ENCODE measurements at places on chromosomes 6 and 20.

GRCh38 chr6:49515485-49516146 lies 15.9 kb downstream of the GLYATL3 start:
- no peak for DNase-seq

- DNase-seq = no peak
Observed at GRCh38 chr6:99951016-99951805, 42.8 kb downstream of the MCHR2 start.

- DNase-seq = no peak
Observed at GRCh38 chr6:14365393-14365792, 247.8 kb downstream of the CD83 start.

DNA sequence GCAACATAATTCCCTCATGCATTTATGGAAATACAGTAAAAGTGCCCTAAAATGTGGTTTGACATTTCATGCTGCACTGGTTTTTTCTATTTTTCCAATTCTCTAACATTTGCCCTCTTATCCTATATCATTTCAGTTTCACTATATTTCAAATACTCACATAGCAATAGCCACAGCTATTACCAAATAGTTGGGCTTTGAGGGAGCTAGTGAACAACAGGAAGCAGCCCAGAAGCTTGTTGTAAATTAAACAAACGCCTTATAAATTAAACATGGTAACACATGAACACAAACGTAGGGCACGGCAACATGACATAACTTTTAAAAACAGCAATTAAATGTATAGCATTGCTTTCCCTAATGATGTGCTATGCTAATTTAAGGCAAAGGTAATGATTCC lies 469.0 kb downstream of the CDC5L start:
- DNase-seq = no peak

DNA sequence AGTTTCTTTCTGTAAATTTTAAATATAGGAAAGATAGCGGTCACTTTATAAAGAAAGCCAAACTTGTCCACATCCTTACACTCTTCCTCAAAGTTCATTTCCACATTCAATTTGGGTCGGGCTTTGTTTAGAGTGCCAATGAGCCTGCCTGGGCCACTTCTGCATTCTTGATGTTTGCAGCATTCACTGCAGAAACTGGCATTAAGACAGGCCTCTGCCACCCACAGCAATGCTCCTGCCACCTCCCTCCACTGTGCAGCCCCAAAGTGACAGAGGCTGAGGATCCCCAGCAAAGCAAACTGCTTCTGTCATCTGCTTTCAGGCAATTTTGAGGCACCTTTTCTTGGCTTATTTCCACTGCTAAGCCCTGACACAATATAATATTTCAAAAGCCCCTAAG lies 61.2 kb downstream of the TNFAIP3 start:
- DNase-seq = no peak

GRCh38 chr20:4891190-4891763 lies 110.0 kb downstream of the SLC23A2 start:
- DNase-seq = no peak

DNA sequence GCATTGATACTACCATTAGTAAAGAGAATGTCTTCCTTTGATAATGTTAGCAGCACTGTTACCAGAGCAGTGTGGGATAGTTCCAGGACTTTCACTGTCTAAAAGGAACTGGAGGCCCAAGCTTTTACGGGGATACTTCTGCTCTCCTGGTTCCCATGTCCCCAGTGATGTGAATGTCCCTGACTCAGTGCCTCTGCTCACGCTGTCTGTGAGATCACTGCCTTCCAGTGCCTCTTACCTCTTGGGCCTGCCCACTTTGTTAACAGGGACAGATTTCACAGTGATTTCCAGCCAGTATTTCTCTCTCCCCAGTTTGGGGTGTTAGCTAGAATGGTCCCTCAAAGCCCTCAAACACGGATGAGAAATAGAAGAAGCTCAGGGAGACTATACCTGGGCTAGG lies 14.4 kb downstream of the PTPRA start:
- DNase-seq = no peak

GRCh38 chr6:43891072-43891870 lies 121.3 kb downstream of the VEGFA start:
- no peak for DNase-seq

DNA sequence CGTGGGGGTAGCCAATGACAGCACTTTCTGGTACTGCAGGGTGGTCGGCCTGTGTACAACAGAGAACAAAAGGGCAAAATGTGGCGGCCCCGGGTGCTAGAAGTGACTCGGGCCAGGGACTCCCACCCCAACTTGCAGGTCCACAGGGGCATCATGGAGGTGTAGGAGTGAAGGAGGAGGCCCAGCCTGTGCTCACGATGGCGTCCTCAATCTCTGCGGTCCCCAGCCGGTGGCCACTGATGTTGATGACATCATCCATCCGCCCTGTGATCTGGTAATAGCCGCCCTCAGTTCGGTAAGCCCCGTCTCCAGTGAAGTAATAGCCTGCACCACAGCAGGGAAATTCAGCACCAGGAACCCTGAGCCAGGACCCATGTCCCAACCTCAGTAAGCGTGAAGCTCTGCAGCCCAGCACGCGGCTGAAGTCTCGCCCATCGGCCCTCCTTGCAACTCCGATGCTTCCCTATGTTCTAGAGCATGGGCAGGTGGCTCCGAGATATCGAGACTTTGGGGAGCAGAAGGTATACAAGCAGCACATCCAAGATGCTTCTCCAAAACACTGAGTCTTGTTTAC lies 20.2 kb upstream of the APMAP start:
- DNase-seq = no peak

- no peak for DNase-seq
Observed at GRCh38 chr20:58077282-58077681, 151.2 kb downstream of the ANKRD60 start.

GRCh38 chr6:33994472-33995308 lies 151.2 kb downstream of the GRM4 start:
- no peak for DNase-seq

DNA sequence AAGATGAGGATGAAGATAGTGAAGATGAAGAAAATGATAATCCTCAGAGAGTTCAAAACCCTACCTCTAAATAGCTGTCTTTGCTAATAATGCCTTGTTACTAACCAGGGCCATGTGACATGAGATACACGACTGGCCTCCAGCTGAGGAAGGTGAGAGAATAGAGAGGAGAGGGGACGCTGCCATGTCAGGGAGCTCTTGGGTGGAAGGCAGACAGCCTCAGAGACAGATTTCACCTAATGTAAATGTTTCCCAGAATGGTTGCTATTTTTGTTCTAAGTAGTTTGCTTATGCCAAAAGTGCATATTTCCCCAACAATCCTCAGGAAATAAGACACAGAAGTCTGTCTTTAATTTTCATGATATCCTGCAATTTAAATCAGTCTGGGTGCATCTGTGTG lies 138.4 kb downstream of the ELOVL4 start:
- no peak for DNase-seq

DNA sequence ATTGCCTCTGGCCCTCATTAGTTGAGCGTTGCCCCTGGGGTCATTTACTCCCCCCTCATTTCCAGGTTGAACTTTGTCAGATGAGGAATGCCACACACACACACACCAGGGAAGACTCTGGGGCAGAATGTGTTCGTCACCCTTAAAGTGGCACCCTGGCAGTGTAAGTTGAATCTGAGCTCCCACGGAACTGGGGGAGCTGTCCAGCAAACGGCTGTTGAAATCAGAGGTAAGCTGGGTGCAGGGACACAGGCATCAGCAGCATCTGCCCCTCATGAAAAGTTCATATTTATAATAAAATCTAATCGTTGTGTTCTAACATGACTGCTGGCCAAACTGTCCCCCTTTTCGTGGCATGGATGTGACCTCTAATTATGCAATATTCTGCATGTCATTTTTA lies 4.3 kb upstream of the MC3R start:
- no peak for DNase-seq

- no peak for DNase-seq
Observed at GRCh38 chr6:22954749-22955385, 385.5 kb downstream of the HDGFL1 start.

DNA sequence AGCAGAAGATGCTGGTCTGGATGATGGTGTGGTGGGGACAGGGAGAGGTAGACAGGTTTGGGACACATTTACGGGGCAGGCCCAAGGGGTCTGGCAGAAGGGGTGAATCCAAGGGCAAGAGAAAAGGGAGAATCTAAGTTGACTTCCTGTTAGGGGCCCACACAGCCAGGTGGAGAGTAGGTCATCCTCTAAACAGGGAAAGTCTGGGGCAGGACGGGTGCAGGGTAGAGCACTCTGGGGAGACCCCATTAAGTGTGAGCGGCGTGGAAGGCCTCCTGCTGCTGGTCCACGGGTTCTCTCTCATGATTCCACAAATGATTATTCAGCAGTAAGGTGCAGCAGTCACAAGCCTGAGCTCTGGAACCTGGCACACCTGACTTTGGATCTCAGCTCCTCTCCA lies 2.7 kb downstream of the SRXN1 start:
- no peak for DNase-seq

GRCh38 chr6:141264101-141264500 lies 868.6 kb upstream of the GJE1 start:
- no peak for DNase-seq

DNA sequence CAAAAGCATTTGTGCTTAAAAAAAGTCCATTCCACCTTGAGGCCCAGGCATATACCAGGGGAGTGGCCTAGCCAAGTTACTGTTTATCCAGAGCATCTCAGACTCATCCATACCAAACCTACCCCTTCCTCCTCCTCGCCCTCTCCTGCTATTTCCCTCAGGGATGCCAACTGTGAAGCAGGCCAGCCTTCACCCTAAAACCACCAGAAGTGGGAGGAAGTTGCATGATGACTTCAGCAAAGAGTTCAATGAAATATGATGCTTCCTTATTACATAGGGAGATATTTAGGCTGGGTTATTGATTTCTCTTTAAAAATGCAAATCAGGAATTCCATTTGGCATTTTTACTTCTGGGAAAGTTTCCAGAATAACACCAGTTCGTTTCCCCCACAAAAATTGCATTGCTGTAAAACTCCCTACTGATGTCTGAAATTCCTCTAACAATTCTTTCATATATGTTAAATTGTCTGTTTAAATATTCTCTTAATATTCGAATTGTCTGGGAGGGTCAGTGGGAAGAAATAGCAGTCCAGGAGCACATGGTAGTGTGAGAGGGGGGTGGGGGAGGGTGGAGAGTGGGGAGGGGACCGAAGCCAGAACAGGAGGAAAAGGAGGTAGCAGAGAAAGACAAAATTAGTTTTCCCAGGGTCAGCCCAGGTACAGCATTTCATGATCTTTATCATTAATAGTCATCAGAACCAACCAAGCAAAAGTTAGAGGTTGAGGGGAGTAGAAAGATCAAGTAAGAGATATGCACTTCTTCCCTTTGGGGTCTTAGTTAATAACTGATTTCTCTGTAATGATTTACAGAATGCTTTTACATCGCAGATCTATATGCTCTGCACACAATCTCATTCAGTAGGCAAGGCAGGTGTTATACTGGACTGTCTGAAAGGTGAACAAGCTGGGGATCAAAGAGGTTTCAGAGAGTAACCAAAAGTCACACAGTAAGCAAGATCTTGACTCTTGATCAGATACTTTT lies 1.7 kb upstream of the TCP11 start:
- DNase-seq = no peak

DNA sequence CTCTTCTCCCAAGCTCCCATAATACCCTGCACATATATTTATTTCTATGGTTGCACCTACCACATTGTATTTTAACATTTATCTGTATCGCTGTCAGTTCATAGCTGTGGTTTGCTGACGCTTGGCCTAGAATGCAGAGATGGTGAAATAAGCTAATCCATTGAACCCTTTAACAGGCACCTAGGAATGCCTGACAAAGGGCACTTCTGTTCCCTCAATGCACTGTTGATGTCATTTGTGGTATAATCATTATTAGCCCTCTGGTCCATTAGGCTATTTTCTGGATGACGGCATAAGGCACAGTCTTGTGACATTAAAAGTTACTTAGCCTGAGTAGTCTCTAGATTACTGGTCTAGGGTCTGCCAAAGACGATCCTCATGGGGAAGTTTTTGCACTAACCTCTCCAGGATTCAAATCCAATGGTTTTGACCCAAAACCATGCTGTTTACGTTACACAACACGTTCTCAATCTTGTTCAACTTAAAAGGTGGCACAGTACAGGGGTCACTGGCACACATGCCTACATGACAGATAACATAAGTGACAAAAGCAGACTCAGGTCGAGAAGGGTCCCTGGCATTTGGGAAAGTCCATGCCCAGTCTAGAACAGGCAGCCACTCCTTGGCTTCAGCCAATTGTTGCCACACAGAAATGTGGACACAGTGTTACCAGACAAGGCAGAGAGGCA lies 2.1 kb upstream of the YWHAB start:
- no peak for DNase-seq

- no peak for DNase-seq
Observed at GRCh38 chr20:62114894-62115293, 7.4 kb upstream of the LSM14B start.

GRCh38 chr20:57616143-57616951 lies 3.9 kb downstream of the ZBP1 start:
- DNase-seq = no peak

GRCh38 chr20:25244976-25245375 lies 2.9 kb upstream of the PYGB start:
- no peak for DNase-seq

Data from NK-92 treated with Interleukin-12 subunit alpha and Interleukin-12 subunit beta, amount 100 ng/mL, for 24 hours (cell line).